ENCODE measurements at places on chromosomes 16 and 17.

GRCh38 chr17:34337701-34338100 lies 18.5 kb downstream of the CCL8 start:
- no peak for DNase-seq

DNA sequence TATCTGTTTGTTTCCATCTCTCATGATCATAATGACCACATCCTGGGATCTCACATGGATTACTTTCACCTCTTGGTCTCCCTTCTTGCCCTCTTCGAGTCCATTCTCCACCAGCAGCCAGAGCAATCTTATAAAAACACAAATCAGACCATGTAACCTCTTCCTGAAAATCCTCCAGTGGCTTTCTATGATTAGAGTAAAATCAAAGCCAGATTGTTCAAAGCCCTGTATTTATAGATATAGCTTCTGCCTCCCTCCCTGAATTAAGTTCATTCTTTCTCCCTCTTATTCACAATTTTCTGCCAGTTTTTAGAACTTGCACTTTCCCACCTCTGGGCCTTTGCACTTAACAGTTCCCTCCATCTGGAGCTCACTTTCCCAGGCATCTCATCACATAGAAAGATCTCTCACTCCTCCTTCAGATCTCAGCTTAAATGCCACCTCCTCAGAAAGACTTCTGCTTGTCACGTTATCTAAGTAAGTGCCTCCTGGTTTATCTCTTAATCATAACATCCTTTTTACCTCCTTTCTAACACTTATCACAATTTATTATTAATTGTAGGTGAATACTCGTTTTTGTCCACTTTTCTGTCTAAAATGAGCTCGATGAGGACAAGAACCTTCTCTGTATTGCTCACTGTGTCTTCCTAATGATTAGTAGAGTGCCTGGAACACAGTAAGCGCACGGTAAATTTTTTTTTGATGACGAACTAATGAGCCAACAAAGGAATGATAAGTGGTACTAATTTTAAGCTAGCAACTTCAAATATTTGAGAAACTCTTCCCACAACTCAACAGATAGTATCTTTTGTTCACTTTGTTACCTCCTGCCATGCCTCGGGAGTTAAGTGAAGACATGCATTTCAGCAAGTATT lies 80.5 kb downstream of the CYB561 start:
- no peak for DNase-seq

- no peak for DNase-seq
Observed at GRCh38 chr17:1733759-1734158, 8.9 kb upstream of the SERPINF2 start.

GRCh38 chr17:73158133-73158532 lies 6.7 kb upstream of the SSTR2 start:
- DNase-seq: no peak

- DNase-seq: no peak
Observed at GRCh38 chr17:17926840-17927449, 45.3 kb downstream of the TOM1L2 start.

GRCh38 chr16:8614435-8615029 lies 7.0 kb upstream of the METTL22 start:
- DNase-seq: no peak

GRCh38 chr17:62615503-62615902 lies 12.0 kb upstream of the MRC2 start:
- no peak for DNase-seq

- DNase-seq: no peak
Observed at GRCh38 chr17:83073389-83074063, 5.9 kb upstream of the METRNL start.

- DNase-seq: no peak
Observed at GRCh38 chr17:7706631-7707354, 1.8 kb downstream of the EFNB3 start.

DNA sequence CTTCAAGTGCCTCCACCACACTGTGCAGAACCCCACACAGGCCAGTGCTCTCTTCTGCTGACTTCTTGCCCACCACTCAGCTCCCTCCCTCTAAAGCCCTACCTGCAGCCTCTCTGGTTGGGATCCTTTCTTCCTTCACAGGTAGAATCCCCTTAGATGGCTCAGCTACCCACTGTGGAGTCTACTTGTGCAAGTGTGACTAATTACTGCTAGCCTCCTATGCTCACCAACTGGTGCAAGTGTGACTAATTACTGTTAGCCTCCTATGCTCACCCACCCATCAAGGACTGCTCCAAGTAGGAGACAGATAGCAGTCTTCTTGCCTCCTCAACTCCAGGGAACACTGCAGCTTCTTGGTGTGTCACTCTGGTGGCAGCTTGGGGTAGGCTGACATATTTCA lies 43.6 kb downstream of the TEX14 start:
- DNase-seq: no peak

DNA sequence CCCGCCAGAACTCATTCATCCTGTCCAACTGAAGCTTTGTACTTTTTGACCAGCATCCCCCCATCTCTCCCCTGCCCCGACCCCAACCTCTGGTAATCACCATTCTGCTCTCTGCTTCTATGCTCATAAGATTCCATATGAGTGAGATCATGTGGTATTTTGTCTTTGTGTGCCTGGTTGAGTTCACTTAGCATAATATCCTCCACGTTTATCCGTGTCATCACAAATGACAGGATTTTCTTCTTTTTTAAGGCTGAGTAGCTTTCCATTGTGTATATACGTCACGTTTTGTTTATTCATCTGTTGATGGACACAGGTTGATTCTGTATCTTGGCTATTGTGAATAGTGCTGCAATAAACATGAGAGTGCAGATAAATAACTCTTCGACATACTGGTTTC lies 278.9 kb downstream of the SNX29 start:
- DNase-seq: no peak

DNA sequence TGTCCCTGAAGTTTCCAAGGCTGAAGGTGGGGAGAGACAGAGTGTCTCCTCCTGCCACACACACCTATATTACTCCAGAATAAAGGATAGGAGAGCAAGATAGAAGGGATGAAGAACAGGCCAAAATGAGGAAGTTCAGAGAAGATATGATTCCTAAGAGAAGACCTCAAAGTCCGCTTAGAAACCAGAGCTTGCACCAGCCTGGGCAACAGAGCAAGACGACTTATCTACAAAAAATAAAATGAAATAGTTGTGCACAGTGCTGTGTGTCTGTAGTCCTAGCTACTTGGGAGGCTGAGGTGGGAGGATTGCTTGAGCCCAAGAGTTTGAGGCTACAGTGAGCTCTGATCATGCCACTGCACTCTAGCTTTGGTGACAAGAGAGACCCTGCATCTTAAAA lies 128.2 kb downstream of the HS3ST3B1 start:
- DNase-seq: no peak

GRCh38 chr17:19641687-19642372 lies 6.7 kb upstream of the ALDH3A2 start:
- DNase-seq: no peak

DNA sequence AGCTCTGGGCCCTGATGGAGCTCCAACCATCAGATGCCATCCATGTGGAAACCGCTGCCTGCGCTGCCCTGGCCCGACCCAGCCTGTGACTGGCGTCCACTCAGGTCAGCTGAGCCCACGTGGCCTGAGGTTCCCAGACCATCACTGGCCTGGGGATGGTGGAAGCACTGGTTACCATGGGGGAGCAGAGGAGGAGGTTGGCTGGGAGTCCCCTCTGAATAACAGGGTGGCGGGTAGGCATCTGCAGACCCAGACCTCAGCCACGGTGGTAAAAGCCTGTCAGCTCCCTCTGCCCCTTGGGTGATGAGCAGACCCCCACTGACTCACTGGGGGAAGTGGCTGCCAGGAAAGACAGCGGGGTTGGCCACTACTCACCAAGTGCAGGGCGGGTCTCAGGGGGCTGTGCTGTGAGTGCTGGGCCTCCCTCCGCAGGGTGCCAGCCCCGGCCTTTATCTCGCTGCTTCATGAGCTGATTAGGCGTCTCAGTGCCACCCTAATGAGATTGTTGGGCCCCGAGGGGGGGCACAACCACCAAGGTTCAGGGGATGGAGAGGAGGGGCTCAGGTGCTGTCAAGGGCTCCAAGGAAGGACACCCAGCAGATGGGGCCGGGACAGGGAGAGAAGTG lies at the start of gene PDE6G:
Gene PDE6G (minus strand): TSS at position 425 of the 626 bp plus-strand sequence. CDS start 3,237 bp downstream, outside the sequence.
- DNase-seq: no peak

DNA sequence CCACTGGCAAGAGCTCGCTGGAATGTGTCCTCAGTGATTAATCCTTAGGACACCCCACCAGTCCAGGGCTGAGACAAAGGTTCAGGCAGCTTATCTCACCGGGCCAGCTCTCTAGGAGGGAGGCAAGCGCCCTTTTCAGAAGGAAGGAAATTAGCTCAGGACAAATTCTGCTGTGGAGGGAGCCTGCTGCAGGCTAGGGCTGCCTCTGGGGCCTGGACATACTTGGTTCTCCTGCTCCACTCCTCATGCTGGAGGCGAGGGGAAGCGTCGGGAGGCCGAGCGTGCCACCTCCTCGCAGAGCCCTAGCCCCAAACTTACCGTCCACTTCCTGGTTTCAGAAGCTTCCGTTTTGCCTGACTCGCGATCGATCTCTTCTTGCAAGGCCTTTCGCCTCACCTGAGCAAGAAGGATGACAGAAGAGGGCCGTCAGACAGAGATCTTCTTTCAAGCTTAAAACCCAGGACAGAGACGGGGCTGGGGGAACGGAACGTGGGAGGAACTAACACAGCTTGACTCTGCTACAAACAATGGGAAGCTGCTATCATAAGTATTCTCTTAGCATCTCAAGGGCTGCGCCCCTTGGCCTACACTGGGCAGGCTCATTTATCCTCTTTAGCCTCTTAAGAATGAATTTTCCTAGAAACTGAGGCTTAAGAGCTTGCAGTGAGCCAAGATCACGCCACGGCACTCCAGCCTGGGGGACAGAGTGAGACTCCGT lies 7.7 kb downstream of the KNOP1 start:
- DNase-seq: no peak

GRCh38 chr16:83939266-83939855 lies 13.7 kb upstream of the OSGIN1 start:
- DNase-seq: no peak

GRCh38 chr16:54630284-54630967 lies 300.2 kb upstream of the IRX5 start:
- DNase-seq: no peak

DNA sequence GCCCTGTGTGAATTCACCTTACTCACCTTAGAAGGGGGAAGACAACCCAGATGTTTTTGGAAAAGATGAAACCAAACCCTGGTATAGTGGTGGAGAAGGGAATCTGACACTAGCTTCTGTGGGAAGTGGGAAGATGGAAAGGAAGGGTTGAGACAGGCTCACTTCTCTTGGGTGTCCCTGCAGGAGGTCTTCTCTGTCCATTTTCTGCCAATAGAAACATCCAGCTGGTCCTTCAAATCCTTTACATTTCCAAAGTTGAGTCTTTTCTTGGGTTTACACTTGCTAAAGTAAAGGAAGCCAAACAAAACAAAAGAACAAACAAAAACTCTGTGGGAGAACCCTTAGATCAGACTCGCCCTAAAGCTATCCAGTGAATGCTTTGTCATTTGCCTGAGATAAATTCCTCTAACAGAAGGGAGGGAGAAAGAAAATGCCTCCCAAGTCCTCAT lies 10.2 kb downstream of the HOXB1 start:
- DNase-seq: no peak

- no peak for DNase-seq
Observed at GRCh38 chr17:82031303-82031884, at the start of gene RAC3. TSS of gene RAC3 (plus strand) at chr17:82031678. CDS start at chr17:82031762, 84 bp downstream.

- no peak for DNase-seq
Observed at GRCh38 chr17:80527016-80527645, 17.5 kb upstream of the RPTOR start.

- no peak for DNase-seq
Observed at GRCh38 chr17:58170622-58171021, 3.8 kb downstream of the OR4D2 start.

- DNase-seq: no peak
Observed at GRCh38 chr16:9370061-9370491, 278.6 kb downstream of the HAPSTR1 start.

DNA sequence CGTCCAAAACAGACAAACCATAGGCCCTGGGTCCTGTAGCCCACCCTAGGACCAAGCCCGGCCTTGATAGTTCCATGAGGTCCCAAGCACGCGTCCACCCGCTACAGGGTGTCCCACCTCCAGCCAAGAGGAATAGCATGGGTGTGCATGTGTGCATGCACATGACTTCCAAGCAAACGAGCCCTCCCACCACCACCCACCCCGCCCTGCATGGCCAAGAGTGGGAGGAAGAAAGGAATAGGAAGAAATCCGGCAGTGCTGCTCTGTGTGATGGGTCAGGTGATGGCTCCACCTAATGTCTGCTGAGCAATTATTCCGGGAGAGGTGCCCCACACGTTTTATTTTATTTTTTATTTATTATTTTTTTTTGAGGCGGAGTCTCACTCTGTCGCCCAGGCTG lies 184.6 kb downstream of the ZNF423 start:
- no peak for DNase-seq

GRCh38 chr16:84735849-84736586 lies 36.2 kb downstream of the USP10 start:
- no peak for DNase-seq

- no peak for DNase-seq
Observed at GRCh38 chr17:69869667-69870066, 205.4 kb upstream of the KCNJ16 start.

GRCh38 chr16:885391-885790 lies 84.9 kb upstream of the GNG13 start:
- DNase-seq: no peak

DNA sequence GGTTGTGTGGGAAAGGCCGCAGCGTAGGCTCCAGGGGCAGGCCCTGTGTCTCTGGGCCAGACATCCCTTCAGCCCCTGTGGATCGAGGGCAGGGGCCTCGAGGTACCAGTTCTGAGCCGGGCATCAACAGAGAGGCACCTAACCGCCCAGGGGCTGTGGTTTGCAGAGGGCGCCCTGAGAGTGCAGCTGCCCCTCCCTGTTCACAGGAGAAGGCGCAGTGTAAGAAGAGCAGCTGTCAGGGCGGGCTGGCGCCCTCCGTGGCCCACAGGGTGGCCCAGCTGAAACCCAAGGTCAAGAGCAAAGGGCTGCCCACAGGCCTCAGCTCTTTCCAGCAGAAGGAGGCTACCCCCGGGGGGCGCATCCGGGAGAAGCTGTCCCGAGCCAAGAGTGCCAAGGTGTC lies 56.5 kb downstream of the ACTG1 start:
- DNase-seq: no peak

- no peak for DNase-seq
Observed at GRCh38 chr17:74212209-74212912, 1.0 kb upstream of the TTYH2 start.

DNA sequence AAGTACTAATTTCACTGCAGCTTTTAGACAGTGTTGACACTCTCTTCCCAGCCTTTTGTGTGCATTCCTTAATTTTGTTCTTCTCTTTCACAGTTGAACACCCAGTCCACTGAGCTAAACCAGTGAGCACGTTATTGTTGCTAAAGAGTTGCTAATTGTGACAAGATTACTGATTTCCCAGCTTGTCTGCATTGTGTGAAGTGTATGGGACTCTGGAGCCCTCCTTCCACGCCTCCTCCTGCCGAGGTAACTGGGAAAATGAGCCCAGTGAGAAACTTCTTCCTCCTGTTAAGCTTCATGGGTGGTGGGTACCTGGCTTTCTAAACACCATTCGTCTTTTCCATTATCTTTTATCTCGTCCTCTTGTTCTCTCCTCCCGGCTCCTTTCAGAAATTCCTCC lies 29.8 kb upstream of the DNAH17 start:
- DNase-seq: no peak

DNA sequence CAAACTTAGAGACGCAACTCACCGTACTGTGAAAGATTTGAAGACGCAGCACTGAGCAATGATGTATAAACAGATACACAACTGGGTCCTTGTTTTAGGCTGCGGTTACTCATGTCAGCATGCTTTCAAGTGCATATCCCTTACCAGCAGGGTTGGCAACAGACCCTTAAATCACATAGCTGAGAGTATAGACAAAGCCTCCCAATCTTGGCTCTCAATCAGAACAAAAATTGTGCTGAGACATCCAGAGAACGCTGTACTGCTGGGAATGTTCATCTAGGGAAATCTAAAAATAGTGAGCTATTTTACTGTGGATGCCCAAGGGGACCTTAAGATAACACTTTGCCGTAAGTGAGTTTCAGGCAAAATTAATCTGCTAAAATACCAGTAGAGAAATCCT lies 84.4 kb upstream of the NUDT7 start:
- no peak for DNase-seq
